Activated naive CD4-positive, alpha-beta T cell (primary cell): ENCODE measurements at places on chromosomes 11 and 22.

DNA sequence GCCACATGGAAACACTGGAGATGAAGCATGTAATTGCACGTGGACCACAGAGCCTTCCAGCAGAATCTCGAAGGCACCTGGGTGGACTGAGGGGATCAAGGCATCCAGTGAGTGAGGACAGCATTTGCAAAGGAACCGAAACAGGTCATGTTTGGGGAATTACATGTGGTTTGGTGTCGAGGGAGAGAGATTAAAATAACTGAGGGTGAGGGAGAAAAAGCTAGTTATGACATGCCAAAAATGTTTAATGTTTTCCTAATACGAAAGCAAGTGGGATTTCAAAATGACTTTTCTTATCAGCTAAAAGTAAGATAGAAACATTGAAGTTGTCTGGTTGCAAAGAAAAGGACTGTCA is 157.1 kb downstream of the BLID start:
- no peak for DNase-seq

GRCh38 chr11:118791961-118792569 is 1.1 kb upstream of the DDX6 start:
- no peak for DNase-seq

GRCh38 chr11:59501931-59502330 is 1.4 kb upstream of the OR4D11 start:
- DNase-seq, result no peak

- no peak for DNase-seq
Observed at GRCh38 chr22:22590136-22590891, 31.2 kb upstream of the PRAME start.

- no peak for DNase-seq
Observed at GRCh38 chr11:80521592-80521991, 1080.8 kb upstream of the TENM4 start.

DNA sequence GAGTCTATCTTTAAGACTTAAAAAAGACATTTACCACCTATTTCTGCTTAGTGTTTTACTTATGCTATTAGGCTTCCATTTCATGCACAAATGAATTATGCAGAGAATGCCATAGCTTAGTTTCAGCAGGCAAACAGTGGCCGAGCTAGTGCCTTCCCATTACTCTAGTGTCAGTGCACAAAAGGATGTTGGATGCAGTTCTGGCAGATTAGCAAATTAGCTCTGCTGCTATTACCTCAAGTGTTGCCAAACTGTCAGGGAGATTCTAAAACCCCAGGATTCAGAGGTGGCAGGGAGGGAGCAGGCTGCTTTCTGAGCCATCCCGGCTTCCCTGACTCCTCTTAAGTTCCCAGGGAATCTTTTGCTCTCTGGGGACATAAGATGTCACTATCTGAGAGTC is 209.4 kb upstream of the NCAM1 start:
- no peak for DNase-seq

- DNase-seq, result no peak
Observed at GRCh38 chr22:38028344-38029130, 28.7 kb upstream of the PICK1 start.

DNA sequence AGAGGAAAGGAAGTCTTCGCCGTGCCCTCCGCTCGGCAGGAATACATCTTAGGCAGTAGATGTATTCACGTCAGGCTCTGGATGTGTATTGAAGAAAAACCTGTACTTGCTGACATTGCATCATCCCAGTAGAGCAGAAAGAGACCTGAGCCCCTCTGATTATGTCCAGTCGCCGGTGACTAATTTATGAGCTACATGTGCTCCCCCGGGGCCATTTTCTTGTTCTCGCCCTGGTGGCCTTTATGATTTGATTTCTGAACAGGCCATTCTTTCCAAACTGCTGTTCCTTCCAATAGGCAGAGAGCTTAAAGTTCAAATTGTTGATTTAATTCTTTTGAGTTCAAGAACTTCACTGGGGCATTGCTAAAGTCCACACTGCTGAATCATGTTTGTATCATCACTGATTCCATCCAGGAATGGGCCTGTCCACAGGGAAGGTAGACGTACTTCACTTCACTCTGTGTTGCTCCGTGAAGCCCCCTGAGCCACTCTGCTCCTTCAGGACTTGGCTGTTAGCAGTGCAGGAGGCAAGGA is 137.3 kb upstream of the RASSF10 start:
- no peak for DNase-seq

DNA sequence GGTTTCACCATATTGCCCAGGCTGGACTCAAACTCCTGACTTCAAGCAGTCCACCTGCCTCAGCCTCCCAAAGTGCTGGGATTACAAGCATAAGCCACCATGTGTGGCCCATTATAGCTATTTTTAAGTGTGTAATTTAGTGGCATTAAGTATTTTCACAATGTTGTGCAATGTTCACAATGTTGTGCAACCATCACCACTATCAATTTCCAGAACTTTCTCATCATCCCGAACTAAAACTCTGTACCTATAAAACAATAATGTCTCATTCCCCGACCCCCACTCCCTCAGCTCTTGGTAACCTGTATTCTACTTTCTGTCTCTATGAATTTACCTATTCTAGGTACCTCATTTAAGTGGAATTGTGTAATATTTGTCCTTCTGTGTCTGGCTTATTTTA is 7.5 kb downstream of the CFAP68 start:
- no peak for DNase-seq

GRCh38 chr11:65206901-65207300 is 25.2 kb downstream of the CAPN1 start:
- DNase-seq, result no peak

DNA sequence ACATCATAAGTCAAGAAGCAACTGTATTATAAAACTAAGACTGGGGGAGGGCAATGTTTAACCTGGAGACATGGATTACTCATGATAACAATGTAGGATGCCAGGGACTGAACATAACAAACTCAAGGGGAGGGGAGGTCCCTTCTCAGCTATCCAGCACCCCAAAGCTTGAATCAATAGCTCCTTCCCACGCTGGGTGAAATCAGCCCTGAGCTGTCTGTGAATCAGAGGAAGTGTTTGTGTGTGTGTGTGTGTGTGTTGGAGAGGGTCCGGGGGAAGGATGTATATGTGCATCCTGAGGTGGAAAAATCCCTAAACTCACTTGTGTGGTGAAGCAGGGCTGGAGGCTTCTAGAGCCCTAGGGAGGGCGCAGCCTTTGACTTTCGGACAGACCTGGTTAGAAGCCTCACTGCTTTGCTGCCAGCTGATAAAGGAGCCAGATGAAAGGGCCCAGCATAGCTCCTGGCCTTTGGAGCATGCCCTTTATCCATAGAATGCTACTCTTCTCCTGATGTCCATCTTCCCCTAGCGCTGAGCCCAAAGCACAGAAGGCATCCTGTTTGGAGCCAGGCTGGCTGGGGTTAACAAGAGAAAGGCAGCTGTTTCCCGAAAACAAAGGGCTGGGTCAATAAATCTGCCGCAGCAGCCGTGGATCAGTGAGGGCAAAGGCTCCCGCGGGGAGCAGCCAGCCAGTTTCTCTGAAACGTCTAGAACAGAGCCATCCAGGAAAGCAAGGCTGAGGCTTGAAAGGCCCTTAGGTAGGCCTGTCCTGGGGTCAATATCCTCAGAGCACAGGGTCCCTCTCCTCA is 35.8 kb downstream of the TNKS1BP1 start:
- no peak for DNase-seq

GRCh38 chr22:49660321-49660720 is 167.4 kb downstream of the BRD1 start:
- no peak for DNase-seq

- DNase-seq, result no peak
Observed at GRCh38 chr11:7252683-7253213, 1.0 kb downstream of the SYT9 start.

DNA sequence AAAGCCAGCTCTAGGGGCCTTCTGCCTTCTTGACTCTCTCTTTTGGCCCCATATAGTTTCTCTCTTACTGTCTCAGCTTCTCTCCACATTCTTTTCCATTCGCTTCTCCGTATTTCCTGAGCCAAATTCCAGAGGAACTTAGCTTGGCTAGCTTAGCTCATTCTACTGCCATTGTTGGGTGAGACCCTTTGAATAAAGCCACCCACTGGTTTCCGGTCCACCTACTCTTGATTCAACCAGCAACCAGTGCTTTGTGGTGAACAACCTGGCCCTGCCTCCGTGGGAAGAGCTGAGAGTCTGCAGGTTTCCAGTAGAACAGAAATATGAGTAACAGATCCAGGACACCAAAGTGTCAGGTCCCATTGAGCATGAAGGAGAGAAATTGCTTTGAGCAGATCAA is 81.3 kb upstream of the ARHGAP20 start:
- DNase-seq, result no peak

DNA sequence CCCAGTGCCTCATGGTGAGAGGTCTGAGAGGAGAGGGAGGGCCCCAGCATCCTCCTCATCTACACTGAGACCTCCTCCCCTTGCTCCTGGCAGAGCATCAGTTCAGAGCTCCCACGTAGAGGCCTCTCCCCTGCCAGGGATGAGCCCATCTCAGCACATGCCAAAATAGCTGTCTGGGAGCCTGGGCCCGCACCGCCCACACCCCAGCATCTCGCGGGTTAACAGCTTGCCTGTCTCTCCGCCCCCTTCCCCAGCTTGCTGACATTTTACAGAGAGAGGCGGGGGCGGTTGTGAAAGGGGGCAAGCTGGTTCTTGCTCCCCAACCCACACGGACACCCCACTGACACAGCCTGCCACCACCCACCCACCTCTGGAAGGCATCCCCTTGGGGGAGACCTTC is 6.4 kb downstream of the DGKZ start:
- peak; percentile 12 for DNase-seq

- no peak for DNase-seq
Observed at GRCh38 chr11:120510406-120511115, 987 bp upstream of the GRIK4 start.

DNA sequence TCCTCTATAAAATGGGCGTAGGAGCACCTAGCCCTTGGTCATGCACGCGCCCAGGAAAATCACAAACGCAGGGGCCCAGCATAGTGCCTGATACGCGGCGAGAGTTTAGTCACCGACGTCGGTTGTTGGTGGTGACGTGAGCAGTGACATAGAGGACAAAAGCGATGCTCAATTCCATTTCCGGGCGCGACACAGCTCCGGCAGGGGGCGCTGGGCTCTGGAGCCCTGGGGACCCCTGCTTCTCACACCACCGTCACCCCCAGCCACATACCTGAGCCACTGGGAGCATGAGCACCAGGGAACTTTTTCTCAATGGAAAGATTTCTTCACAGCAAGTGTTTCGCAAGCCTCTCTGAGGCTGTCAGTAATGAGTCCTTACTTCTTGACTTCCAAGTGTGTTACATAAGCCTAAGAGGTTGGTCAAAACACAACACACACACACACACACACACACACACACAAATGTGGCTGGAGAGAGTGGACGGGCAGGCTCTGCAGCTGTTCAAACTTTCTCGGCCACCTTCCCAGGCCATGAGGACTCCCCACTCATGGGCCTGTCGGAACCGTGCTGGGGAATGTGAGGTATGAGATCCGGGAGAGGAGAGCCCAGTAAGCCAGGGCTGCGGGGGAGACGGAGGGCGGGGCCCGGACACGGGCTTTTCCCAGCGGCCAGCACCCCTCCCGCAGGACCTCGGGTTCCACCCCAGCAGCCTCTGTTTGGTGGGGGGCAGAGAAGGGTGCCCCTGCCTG is 36.9 kb upstream of the LINC01488 start:
- DNase-seq, result no peak

- DNase-seq, result no peak
Observed at GRCh38 chr22:40922484-40923303, 28.5 kb upstream of the RBX1 start.

- no peak for DNase-seq
Observed at GRCh38 chr11:116504541-116505297, 268.1 kb downstream of the BUD13 start.

- no peak for DNase-seq
Observed at GRCh38 chr11:813456-814096, 3.8 kb downstream of the RPLP2 start.

GRCh38 chr11:47565340-47566148 is at the start of gene PTPMT1:
TSS of gene PTPMT1 (plus strand) at chr11:47565599. CDS start at chr11:47565623, 24 bp downstream.
- peak; percentile 36 for DNase-seq

GRCh38 chr11:65885808-65886536 is 2.3 kb downstream of the FIBP start:
- no peak for DNase-seq

- no peak for DNase-seq
Observed at GRCh38 chr11:132430429-132431062, 1060.1 kb downstream of the NTM start.

GRCh38 chr11:131685206-131685605 is 314.8 kb downstream of the NTM start:
- DNase-seq, result no peak

- DNase-seq, result no peak
Observed at GRCh38 chr22:26544489-26544888, 32.2 kb upstream of the TFIP11 start.

- no peak for DNase-seq
Observed at GRCh38 chr11:59380263-59381059, 21.8 kb downstream of the OR5AN1 start.

DNA sequence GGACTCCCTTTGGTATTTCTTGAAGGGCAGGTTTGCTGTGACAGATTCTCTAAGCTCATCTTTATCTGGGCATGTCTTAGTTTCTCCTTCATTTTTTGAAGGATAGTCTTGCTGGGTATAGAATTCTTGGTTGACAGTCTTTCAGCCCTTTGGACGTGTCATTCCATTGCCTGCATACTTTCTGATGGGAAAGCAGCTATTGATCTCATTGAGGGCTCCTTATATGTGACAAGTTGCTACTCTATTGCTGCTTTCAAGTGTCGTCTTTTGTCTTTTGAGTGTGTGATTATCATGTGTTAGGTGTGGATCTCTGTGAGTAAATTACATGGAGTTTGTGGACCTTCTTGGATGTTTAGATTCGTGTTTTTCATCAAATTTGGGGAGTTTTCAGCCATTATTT is 21.9 kb downstream of the IGHMBP2 start:
- no peak for DNase-seq

DNA sequence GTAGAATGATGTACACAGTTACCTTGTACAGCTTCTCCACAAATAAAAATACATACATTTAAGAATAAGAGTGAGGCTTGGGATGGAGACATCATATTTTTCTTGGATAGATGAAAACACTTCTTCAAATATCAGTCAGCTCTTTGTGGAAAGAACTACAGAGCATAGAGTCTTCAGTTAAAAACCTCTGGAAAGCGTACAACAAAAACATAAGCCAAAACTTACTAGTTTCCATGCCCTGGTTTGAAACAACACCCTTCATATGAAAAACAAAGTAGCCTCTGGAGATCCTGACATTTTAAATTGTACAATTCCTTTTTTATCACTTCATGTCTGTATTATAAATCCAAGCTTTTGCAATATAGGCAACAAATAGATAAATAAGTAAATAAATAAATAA is 7.0 kb upstream of the CEP126 start:
- DNase-seq, result no peak
